Activated CD8-positive, alpha-beta T cell treated with anti-CD3 and anti-CD28 coated beads for 36 hours (primary cell): ENCODE measurements at places on chromosomes 5 and 9. TPM values are rescaled to one million over a fixed set of nuclear protein-coding genes. Genes with fewer than 3 reads are reported as not detected.

Gene IQGAP2
- total RNA-seq = 39.1 TPM

- H3K27me3 ChIP-seq = no peaks in the 10 kb centered on the region
- no peak overlapping the region for H3K27ac ChIP-seq
- H3K36me3 ChIP-seq = peaks cover 4% of the 10 kb centered on the region
- H3K4me1 ChIP-seq = no peaks in the 10 kb centered on the region
- no peak overlapping the region for H3K4me3 ChIP-seq
- DNase-seq = no peak
These were observed 192.9 kb downstream of the TTLL11 start for GRCh38 chr9:121900163-121900562.

Gene ZNF618
- 0.27 TPM for total RNA-seq

Gene NIM1K
- 2.1 TPM for total RNA-seq

DNA sequence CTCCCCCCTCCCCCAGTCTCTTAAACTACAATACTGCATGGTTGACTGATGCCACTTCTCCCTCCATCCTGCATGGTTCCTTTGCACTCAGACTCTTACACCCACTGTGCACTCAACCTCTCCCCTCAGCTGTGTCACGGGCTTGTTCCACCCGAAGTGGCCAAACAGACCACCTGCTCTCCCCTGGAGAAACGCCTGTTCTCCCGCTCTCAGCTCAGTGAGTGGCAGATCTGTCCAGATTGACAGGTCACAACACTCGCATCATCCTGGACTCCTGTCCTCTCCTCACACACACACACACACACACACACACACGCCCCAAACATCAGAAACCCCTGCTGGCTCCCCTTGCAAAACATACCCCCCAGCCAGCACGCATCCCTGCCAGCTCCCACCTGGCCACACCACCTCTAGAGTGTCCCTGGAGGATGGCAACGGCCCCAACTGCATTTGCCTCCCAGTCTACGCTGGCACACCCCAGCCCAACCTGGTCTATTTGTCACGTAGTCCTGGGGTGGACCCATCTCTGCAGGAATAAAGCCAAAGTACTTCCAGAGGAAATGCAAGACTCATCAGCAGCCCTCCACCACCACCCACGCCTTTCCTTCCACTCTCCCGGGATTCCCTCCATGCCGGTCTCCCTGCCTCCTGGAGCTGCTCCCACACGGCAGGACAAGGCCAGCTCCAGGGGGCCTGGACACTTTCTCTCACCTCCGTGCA lies 2.9 kb downstream of the OR2V1 start:
- no peak overlapping the region for H3K27ac ChIP-seq
- no peaks in the 10 kb centered on the region for H3K4me1 ChIP-seq
- H3K36me3 ChIP-seq = no peaks in the 10 kb centered on the region
- no peak for DNase-seq

DNA sequence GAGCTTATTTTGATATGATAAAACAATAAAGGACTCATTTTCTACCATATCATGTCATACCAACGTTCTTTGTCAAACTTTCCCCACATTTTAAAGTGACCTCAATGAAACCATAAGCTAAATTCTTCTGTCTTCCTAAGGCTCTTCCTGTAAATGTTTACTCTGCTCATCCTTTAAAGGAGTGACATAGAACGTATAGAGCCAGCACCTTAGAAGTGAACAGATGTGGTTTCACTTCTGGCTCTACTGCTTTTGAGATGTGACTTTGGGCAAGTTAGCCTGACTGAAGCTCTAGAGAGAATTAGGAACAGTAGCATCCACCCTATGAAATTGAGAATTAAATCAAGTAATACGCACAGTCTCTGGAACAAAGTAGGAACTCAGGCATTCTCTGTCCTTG lies 24.1 kb downstream of the SAR1B start:
- H3K36me3 ChIP-seq = peaks cover 40% of the 10 kb centered on the region
- H3K4me1 ChIP-seq = peaks cover 34% of the 10 kb centered on the region
- DNase-seq = no peak
- peak overlapping the region; percentile 72 for H3K27ac ChIP-seq
- H3K27me3 ChIP-seq = no peaks in the 10 kb centered on the region

- H3K4me3 ChIP-seq = no peak overlapping the region
- H3K27ac ChIP-seq = no peak overlapping the region
- H3K4me1 ChIP-seq = no peaks in the 10 kb centered on the region
- no peak for DNase-seq
- no peaks in the 10 kb centered on the region for H3K36me3 ChIP-seq
These were observed 485.1 kb downstream of the CSNK1G3 start for GRCh38 chr5:123997064-123997461.

Gene S100Z
- 0.36 TPM for total RNA-seq

DNA sequence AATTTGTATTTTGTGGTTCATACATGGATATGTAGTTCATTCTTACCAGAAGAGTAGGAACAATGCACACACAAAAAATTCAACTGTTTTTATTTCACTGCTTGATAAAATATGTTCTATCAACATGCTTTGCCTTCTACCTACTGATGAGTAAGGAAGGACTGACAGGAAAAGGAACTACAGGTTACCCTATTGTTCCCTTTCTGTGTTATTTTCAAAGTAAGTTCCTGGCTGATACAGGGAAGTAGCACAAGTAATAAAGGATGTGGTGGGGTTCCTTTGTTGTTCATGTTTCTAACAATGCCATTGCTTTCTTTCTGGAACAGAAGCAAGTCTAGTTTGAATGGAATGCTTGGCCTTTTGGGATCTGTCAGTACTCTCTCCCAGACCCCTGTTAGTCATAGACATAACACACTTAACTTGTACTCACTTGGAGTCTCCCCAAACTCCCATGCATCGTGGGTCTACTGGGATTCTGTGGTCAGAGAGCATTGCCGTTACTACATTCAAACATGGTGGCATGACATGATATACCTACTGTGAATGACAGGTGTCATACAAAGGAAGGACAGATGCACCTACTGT lies 20.2 kb upstream of the ALDOB start:
- no peaks in the 10 kb centered on the region for H3K4me1 ChIP-seq
- no peak overlapping the region for H3K4me3 ChIP-seq
- DNase-seq = no peak
- no peak overlapping the region for H3K27ac ChIP-seq

DNA sequence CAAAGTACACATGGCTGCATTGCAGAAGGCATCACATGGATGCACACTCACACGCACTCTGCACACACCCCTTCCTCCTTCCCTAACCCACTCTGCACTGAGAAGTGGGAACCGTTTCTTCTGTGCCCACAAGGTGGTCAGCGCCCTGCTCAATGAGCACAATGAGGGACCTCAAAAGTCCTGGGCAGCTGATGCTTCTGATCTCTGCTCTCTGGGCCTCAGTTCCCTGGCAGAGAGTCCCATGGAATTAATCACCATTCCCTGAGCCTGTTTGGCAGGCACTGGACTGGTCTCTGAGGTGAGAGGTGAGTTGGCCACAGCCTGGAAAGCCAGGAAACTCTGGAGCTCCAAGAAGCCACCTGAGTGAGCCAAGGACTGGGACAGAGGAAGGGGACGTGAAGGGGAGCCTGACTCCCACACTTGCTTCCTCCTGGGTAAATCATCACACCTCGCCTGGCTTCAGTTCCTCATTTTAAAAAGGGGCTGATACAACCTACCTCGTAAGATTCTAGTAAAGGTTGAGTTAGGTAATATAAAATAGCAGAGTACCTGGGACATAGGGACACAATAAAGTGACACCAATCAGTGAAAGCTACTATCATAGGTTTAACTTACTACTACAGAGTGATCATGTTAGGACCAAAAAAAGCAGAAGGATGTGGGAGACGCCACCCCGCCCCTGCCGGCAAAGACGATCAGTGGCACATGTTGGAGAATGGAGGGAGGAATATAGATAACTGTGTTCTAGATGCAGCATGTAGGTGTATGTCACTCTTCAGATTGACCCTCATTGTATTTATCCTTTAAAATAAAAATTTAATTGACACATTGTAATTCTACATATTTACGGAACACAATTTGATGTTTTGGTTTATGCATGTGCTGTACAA lies 21.1 kb upstream of the IGFBPL1 start:
- no peaks in the 10 kb centered on the region for H3K36me3 ChIP-seq
- H3K4me1 ChIP-seq = no peaks in the 10 kb centered on the region
- DNase-seq = no peak

DNA sequence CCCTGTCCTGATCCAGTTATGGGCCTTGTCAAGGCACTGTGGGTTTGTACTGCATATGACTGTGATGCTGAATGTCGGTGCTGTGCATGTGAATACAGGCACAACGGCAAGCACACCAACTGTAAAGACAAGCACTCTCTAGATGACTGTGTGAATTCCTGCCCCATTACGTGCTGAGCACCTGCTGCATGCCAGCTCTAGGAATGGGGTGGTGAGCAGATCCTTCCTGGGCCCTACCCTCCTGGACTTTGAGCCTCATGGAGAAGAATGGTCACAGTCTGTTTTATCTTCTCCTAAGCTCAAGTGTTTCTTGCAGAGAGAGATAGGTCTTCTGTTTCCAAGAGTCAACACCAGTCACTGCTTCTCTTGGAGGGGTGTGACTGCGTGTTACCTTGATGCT lies 56.0 kb upstream of the RARS1 start:
- H3K27me3 ChIP-seq = no peaks in the 10 kb centered on the region
- no peak overlapping the region for H3K4me3 ChIP-seq
- H3K4me1 ChIP-seq = no peaks in the 10 kb centered on the region
- DNase-seq = no peak
- H3K27ac ChIP-seq = no peak overlapping the region

DNA sequence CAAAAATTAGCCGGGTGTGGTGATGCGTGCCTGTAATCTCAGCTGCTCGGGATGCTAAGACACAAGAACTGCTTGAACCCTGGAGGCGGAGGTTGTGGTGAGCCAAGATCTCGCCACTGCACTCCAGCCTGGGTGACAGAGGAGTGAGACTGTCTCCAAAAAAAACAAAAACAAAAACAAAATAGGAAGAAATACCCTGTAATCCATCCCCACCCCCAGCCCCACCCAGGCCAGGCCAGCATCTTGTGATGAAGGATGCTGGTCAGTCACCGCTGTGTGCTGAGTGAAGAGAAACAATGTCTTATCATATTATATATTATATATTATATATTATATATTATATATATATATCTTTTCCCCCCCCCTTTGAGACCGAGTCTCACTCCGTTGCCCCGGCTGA lies 15.4 kb upstream of the CCIN start:
- no peak for DNase-seq
- no peak overlapping the region for H3K4me3 ChIP-seq
- peaks cover 51% of the 10 kb centered on the region for H3K4me1 ChIP-seq
- H3K36me3 ChIP-seq = peaks cover 18% of the 10 kb centered on the region
- no peaks in the 10 kb centered on the region for H3K27me3 ChIP-seq

DNA sequence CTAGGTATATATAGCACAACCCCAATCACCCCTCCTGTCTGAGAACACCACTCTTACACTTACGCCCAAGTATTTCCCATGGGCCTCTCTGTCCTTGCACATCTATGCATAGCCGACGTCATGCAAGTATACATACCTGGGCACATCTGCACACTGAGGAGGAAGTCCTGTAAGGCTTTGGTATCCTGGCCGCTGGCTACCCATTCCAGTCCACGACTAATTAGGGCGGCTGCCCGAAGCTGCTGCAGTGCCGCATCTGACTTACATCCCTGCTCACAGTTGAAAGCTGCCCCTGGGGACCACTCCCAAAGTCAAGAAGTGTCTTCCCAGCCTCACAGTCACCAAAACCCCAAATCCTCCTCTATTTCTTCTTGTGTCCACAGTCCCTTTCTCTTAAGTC lies 2.4 kb upstream of the VCP start:
- peak overlapping the region; percentile 20 for H3K27ac ChIP-seq
- H3K4me3 ChIP-seq = no peak overlapping the region
- H3K36me3 ChIP-seq = peaks cover 69% of the 10 kb centered on the region
- H3K4me1 ChIP-seq = peaks cover 45% of the 10 kb centered on the region

DNA sequence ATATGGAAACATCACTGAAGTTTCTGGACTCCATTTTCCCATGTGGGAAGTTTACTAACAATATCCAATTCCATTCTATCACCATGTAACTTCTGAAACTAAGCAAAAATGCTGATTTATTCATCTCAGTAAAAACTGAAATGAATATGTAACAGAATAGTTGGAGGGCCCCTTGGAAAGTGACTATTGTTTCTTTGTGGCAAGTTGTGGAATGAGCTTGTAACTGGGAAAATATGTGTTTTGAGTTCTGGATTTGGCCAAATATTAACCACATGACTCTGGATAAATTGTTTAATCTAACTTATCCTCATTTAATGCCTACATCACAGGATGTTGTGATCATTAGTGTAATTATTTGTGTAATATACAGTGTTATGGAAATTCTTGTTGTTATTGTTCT lies 619.3 kb downstream of the TLE4 start:
- H3K27me3 ChIP-seq = peaks cover 2% of the 10 kb centered on the region
- H3K36me3 ChIP-seq = no peaks in the 10 kb centered on the region
- H3K27ac ChIP-seq = no peak overlapping the region
- H3K4me3 ChIP-seq = no peak overlapping the region
- H3K4me1 ChIP-seq = no peaks in the 10 kb centered on the region
- no peak for DNase-seq

- no peaks in the 10 kb centered on the region for H3K36me3 ChIP-seq
- no peak overlapping the region for H3K4me3 ChIP-seq
- H3K27me3 ChIP-seq = no peaks in the 10 kb centered on the region
- H3K4me1 ChIP-seq = no peaks in the 10 kb centered on the region
- DNase-seq = no peak
These were observed 118.7 kb downstream of the LPAR1 start for GRCh38 chr9:110919609-110920008.

DNA sequence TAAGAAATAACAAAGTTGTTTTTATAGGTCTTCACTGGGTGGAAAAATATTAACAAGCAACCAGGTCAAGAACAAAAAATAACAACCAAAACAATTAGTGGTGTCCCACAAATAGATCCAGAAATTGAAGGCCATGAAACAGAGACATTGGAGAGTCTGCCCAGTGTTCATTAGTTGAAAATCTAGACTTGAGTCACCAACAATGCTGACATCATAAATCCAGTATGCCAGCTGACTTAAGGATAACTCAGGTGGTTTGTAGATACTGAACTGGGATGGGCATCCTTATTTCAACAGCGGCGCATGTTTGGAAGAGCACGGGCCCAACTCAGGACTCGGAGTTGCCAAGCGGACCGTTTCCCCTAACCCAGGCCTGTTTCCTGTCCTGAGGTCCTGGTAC lies 80.7 kb upstream of the TNFAIP8 start:
- peaks cover 91% of the 10 kb centered on the region for H3K4me1 ChIP-seq
- H3K27ac ChIP-seq = peak overlapping the region; percentile 92
- H3K27me3 ChIP-seq = no peaks in the 10 kb centered on the region
- H3K36me3 ChIP-seq = peaks cover 70% of the 10 kb centered on the region

DNA sequence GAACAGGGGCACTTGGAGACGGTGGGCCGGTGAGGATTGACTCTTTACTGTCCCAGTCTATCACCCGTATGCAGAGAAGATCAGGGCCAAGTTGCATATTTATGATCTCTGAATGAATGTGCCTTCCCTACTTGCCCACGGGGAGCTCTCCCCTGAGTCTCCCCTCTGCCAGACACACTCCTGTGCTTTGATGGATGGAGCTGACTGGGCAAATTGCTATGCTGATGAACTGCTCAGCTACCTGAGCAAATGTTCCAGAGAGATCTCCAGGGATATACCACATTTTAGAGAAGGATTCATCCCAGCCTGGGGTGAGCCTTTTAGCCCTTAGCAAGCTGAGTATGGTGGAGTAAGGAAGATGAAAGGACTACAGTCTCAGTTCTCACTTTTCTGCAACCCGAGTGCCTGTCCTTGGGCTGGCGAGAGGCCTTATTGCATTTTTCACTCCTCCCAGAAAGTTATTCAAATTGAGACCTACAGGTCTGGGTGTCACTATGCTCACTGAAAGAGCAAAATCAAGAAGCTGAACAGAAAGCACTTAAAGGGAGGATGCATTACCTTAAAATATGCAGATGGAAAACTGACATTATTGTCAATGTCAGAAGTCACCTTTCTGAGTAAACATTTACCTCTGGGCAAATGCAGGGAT lies 526.7 kb upstream of the WWC1 start:
- DNase-seq = no peak
- H3K27me3 ChIP-seq = no peaks in the 10 kb centered on the region
- H3K27ac ChIP-seq = no peak overlapping the region
- no peaks in the 10 kb centered on the region for H3K36me3 ChIP-seq
